HFFc6 (cell line): ENCODE measurements at places on chromosomes 6 and 20.
A peak's percentile ranks its signal among the peaks of the same experiment; 100 is the strongest.

DNA sequence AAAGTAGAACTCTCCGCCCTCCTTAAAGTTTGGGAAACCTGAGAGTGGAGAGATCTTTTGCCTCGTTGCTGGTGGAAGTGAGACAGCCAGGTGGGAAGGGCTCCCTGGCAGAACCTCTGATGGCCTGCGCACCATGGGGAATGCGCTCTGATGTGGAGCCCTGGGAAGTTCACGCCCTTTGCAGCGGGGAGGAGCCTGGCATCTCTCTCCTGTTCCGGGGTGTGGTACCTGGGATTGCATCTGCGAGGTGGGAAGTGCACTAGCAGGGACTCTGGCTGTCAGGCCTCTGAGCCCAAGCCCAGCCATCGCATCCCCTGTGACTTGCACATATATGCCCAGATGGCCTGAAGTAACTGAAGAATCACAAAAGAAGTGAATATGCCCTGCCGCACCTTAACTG is 159.8 kb downstream of the AKAP7 start:
- DNase-seq, result no peak

DNA sequence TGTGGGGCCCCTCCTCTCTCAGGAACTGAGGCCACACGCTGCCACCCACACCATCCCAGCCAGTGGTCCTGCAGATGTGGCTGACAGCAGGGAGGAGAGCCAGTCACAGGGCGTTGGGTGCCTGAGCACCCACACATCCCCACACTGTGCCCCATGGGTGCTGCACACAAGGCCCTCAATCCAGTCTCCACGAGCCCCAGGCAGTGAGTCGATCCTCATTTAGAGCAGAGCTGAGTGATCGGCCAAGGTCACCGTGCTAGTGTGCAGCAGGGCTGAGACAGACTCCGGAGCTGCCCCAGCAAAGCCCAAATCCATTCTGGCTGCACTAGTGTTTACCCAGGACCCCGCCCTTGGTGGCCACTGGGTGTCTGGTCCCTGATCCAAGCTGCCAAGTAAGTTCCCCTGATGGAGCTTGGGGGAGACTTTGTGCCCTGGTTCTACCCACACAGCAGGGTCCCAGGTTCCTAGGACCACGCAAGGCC is 9.0 kb downstream of the C20orf203 start:
- DNase-seq, result no peak

GRCh38 chr6:81708113-81708699 is 44.3 kb downstream of the TENT5A start:
- no peak for DNase-seq

GRCh38 chr20:48711696-48712464 is 115.9 kb downstream of the PREX1 start:
- no peak for DNase-seq

- no peak for DNase-seq
Observed at GRCh38 chr6:29750709-29751108, 27.5 kb downstream of the HLA-F start.

DNA sequence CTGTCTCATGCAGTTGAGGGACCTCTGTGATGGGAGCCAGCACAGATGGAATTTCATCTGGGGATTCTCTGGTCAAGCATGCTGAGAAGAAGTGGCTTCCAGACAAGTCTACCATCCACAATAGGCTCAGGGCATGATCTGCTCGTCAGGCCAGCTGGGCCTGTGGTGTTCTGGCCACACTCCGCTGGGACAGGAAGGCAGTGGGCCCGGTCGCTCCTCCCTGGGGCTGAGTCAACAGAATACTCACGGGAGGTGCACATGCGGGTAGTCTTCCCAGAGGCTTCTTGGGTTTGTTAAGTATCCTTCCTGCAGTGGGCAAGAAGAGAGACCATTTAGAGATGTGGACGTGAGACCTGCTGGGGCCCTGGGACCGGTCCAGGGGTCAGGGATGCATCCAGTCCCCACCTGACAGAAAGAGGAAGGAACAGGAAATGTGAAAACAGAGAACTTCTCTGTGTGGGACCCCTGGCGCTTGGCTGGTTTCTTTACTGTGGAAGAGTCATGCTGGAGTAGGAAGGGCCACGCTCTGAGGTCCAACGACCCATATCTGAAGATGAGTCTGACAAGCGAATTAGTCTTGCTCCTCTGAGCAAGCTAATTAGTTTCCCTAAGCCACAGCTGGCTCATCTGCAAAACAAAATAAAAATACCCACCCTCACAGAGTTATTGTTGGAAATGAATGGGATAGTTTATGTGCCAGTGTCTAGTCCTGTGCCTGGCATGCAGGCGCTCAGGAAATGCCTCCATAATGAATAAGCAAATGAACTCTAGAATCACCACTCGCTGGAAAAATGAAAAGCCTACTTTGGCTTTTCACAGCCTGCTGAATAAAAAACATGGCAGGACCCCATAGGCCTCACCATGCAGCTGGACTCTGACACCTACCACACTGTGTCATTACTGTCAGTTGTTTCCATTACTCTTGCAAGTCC is 67.3 kb downstream of the TRAM2 start:
- peak; percentile 78 for DNase-seq

DNA sequence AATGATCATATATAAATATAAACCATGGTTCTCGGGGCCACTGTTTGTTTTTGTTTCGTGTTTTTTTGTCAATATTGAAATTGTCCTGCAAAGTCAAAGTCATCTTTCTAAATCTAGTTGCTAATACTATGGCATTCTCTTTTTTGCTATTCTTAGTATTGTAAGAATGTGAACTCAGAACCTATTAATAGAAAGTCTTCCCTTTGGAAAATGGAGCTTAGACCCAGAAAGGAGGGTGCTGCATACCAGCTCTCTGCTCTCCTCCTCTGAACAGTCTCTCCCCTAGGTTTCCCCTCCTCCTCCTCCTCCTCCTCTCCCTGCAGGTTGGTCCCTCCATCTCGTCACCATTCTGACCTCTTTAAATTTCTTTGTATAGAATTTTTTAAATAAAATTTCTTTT is 150.4 kb upstream of the CCN2 start:
- DNase-seq, result no peak

GRCh38 chr20:60262967-60263603 is 304.9 kb downstream of the CDH26 start:
- no peak for DNase-seq
